ENCODE measurements at places on chromosomes 4 and X. TPM values are rescaled to one million over a fixed set of nuclear protein-coding genes. Genes with fewer than 3 reads are reported as not detected.

TLR3 gene
- 0.83 TPM for polyA plus RNA-seq

UNC5C gene
- 0.44 TPM for polyA plus RNA-seq

DNA sequence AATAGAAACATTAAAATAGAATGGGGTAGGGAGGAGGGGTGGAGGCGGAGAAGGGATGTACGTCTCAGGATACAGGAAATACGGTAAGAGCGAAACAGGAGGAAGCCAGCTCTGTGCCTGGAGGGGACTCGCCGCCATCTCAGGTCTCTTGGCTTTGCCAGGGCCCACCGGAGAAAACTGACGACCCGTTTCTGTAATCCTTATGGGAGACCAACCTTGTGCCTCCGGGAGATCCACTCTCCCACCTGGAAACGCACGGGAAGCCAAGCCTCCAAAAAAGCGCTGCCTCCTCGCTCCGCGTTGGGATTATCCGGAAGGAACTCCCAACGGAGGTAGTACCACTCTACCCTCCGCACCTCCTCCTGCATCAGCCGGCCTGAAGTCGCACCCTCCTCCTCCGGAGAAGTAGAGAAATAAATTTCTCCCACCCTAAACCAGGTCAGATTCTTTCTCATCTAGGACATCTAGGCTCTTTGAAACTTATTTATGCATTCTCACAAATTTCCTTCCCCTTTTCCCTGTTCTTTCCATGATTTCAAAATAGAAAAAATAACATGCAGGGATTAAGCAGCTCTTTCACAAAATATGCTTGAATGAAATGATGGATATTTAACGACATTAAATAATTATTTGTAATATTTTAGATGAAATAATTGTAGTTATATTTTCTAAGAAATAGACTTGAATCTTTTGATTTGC is at the start of gene NBDY:
TSS of gene NBDY (plus strand) at position 92 of the 699 bp plus-strand sequence. CDS start at position 203, 111 bp downstream.
- H3K4me1 ChIP-seq, result no peaks in the 10 kb centered on the region
- no peaks in the 10 kb centered on the region for H3K27me3 ChIP-seq
- peak; percentile 36 for DNase-seq
- no peaks in the 10 kb centered on the region for H3K36me3 ChIP-seq

DNA sequence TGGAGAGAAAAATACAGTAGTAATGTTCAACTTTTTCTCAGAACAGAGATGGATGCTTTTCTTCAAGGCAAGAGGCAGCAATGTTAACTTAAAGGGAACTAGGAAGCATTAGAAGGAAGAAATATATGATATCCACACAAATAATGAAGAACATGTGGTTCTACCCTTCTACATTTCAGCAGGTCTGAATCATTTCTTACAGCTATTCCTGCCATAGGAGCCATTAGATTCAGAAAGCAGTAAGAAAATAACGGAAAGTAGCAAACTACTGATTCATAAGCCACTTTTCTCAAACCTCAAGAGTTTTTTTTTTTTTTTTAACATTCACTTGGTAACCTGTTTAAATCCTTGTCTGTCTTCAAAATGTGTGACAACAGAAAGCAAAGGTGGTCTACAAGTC is 1251.6 kb upstream of the AGA start:
- H3K4me3 ChIP-seq, result no peak overlapping the region
- no peaks in the 10 kb centered on the region for H3K36me3 ChIP-seq
- H3K4me1 ChIP-seq, result no peaks in the 10 kb centered on the region
- DNase-seq, result no peak
- H3K27me3 ChIP-seq, result no peaks in the 10 kb centered on the region
